Astrocyte (in vitro differentiated cells and primary cell): ENCODE measurements at places on chromosomes 6 and 20. TPM values are rescaled to one million over a fixed set of nuclear protein-coding genes. Genes with fewer than 3 reads are reported as not detected.

DNA sequence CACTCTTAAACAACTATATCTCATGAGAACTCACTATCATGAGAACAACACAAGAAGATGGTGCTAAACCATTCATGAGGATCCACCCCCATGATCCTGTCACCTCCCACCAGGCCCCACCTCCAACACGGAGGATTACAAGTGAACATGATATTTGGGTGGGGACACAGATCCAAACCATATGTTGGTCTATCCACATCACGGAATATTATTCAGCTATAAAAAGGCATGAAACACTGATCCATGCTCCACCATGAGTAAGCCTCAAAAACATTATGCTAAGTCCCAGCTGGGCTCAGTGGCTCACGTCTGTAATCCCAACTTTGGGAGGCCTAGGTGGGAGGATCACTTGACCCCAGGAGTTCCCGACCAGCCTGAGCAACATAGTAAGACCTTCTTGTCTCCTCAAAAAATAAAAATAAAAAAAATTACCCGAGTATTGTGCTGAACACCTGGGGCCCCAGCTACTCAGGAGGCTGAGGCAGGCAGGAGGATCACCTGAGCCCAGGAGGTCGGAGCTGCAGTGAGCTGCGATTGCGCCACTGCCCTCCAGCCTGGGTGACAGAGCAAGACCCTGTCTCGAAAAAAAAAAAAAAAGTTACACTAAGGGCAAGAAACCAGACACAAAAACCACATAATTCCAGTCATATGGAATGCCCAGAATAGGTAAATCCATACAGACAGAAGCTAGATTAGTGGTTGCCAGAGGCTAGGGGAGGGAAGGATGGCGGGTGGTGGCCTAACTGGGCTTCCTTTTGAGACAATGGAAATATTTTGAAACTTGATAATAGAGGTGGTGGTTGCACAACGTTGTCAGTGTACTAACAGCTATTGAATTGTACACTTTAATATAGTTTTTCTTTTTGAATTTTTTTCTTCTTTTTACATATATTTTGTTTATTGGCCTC, 43.1 kb downstream of the ZNF217 start:
- no peak for DNase-seq

DNA sequence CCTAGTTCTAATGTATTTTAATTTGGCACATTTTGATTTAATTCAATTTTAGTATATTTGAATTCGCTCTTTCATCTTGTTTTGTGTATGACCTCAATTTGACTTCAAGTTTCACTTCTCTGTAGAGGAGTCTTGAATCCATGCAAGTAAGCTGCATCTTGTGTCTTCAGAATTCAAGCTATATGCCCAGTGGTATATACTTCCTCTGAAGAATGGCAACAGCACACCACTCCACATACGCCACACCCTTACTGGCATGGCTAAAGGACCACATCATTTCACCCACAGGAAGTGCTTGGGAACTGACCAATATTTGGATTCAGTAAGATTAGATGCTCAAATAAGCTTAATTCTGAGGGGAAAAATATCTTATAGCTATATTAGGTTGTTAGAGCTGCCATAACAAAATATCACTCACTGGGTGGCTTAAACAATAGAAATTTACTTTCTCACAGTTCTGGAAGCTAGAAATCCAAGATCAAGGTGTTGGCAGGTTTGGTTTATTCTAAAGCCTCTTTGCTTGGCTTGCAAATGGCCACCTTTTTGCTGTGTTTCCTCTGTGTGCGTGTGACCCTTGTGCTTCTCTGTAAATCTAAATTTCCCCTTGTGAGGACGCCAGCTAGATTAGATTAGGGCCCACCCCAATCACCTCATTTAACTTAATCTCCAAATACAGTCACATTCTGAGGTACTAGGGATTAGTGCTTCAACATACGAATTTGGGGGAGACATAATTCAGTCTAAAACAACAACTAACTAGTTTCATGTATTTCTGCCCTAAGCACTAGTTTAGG, 2.8 kb upstream of the ASF1A start:
- DNase-seq: no peak

DNA sequence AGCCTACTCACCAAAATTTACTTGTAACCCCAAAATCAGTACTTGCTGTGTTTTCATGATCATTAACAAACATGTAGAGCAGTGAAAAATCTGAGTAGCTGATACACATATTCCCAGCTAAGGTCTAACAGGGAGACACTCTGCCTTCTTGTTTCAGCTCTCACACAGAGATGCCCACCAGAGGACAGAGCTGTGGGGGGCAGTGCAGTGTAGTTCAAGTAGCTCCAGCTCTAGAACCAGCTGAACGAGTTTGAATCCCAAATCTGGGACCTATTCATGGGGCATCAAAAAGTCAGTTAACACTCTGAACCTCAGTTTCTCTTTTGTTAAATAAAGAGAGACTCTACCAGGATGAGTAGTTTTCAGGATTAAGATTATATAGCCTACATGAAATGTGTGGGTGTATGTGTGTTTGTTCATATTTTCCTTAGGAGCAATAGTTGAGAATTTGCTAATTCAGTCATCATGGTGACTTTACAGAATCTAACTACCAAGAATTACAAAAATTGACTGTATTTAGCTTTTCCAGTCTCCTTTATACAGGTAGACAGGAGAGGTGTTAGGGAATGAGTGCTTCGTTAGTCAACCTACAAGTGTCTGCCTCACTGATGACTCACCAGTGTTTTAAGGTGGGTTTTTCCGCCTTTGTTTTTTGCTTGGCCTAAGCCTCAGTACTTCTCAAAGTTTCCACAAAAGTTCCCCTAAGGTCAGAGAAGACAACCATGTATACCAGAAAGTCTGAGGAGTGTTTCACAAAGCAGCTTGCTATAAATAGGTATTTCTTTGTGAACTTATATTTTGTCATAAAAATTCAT, 164.0 kb upstream of the RUNX2 start:
- DNase-seq: peak; percentile 53

The RGS19 gene
- 15.7 and 18.3 TPM in 2 replicates for total RNA-seq

The DNAJC5 gene
- total RNA-seq: 64.6 and 65.6 TPM in 2 replicates

The KIZ gene
- total RNA-seq: 9.7 and 15.5 TPM in 2 replicates
